ENCODE measurements at places on chromosomes 5 and 9. TPM values are rescaled to one million over a fixed set of nuclear protein-coding genes. Genes with fewer than 3 reads are reported as not detected.

DNA sequence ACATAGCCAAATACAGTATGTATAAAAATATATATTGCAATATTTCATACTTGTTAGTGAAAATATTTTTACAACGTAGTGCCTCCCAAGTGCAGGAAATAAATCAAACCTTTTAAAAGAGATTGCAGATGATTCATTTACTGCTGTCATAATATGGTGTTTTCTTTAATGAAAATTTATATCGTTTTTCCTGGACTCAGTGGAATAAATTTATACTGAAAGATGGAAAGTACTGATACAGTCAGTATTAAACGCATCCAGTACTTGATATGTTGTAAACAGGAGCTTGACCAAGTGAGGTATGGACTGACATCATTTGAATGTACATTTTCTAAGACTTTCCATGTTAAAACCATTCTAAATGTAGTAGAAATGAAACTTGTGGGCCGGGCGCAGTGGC, 143.4 kb upstream of the ZNF608 start:
- no peak for DNase-seq
- peaks cover 4% of the 10 kb centered on the region for H3K36me3 ChIP-seq
- H3K4me3 ChIP-seq: no peak overlapping the region
- H3K4me1 ChIP-seq: peaks cover 9% of the 10 kb centered on the region
- H3K27me3 ChIP-seq: no peaks in the 10 kb centered on the region

GRCh38 chr5:9534881-9535517, 10.9 kb downstream of the SEMA5A start:
- H3K4me1 ChIP-seq: peaks cover 5% of the 10 kb centered on the region
- no peaks in the 10 kb centered on the region for H3K27me3 ChIP-seq
- no peak overlapping the region for H3K4me3 ChIP-seq
- H3K36me3 ChIP-seq: no peaks in the 10 kb centered on the region
- DNase-seq: no peak

SLC46A2 gene
- total RNA-seq: not detected

IFNE gene
- total RNA-seq: not detected

- no peaks in the 10 kb centered on the region for H3K27me3 ChIP-seq
- peaks cover 2% of the 10 kb centered on the region for H3K36me3 ChIP-seq
- H3K4me3 ChIP-seq: no peak overlapping the region
- no peak overlapping the region for H3K27ac ChIP-seq
These were observed 161.9 kb downstream of the ALDH1A1 start for GRCh38 chr9:72790989-72791388.

DNA sequence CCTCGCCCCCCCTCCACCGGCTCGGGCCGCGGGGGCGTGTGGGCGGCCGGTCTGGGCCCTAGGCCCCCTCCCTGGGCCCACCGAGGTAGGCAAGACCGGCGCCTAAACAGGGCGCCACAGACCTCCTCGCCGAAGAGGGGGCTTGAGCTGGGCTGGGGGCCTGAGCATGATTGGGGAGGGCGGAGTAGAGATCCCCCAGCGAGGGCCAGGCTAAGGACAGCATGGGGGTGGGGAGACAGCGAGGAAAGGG, 108.9 kb downstream of the PSD2 start:
- H3K27me3 ChIP-seq: peaks cover 46% of the 10 kb centered on the region
- no peak overlapping the region for H3K27ac ChIP-seq
- no peaks in the 10 kb centered on the region for H3K4me1 ChIP-seq
- DNase-seq: no peak

DNA sequence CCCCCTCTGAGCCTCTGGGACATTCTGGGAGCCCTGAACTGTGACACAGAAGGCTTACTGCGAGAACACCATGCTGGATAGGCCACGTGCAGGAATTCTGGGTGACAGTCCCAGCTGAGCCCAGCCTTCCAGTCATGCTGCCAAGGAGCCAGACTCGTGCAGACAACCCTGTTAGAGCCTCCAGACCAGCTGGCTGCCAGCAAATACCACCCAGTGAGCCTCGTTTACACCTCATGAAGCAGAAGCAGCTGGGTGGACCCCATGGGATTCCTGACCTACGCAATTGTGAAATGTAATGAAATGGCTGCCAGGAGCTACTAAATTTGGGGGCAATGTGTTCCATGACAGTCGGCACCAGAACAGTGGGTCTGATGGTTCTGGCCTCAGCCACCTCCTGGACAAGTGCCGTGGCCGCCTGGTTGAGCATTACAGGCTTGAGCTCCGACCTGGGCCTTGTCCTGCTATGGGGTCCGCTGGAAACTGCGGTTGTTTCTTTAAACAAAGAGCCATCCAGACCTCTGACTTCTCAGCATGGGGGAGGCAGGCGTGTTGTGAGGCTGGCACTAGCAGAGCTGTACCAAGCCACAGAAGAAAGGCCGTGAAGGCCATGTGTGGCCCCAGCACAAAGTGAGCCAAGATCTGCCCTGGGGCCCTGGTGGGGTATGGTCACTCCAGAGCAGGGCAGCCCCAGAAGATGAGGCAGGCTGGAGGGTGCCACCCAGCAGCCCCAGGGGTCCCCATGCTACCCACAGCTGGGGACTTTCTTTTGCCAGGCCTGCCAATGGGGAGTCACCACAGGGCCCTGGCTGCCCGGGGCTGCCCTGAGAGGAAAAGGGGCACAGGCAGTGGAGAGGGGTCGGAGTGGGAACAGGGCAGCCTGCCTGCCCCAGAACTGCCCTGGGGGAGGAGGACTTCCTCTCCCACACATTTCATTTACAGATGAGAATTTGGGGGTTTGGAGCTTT, 19.3 kb upstream of the RXRA start:
- H3K27ac ChIP-seq: no peak overlapping the region
- H3K4me1 ChIP-seq: no peaks in the 10 kb centered on the region
- no peak for DNase-seq
- H3K36me3 ChIP-seq: no peaks in the 10 kb centered on the region

SLC6A7 gene
- total RNA-seq: not detected

- H3K27ac ChIP-seq: no peak overlapping the region
- H3K4me1 ChIP-seq: no peaks in the 10 kb centered on the region
- no peak overlapping the region for H3K4me3 ChIP-seq
- H3K27me3 ChIP-seq: no peaks in the 10 kb centered on the region
These were observed 28.1 kb downstream of the NIPBL start for GRCh38 chr5:36904677-36905076.

LCN9 gene
- total RNA-seq: 0.72 TPM

DNA sequence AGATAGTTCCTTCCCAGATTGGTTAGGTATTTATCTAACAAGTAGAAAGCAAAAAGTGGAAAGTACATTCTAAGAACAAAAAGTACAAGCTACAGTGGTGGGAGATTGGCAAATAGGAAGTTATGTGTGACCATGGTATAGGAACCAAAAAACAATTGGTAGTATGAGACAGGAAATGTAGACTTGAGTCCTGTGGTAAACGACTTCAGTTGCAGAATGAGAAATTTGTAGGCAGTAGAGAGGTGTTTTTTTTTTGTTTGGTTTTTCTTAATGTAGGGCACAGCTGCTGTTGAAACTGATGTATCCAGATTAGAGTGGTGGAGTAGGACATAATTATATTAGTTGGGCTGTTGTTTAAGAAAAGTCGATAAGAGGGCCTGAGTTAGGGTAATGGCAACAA, 72.0 kb downstream of the CCNH start:
- H3K36me3 ChIP-seq: peaks cover 34% of the 10 kb centered on the region
- DNase-seq: no peak
- no peaks in the 10 kb centered on the region for H3K4me1 ChIP-seq
- no peak overlapping the region for H3K27ac ChIP-seq
- H3K27me3 ChIP-seq: no peaks in the 10 kb centered on the region

GRCh38 chr9:35074141-35074540, 1.7 kb upstream of the VCP start:
- peaks cover 68% of the 10 kb centered on the region for H3K36me3 ChIP-seq
- DNase-seq: no peak
- H3K27ac ChIP-seq: no peak overlapping the region
- no peaks in the 10 kb centered on the region for H3K27me3 ChIP-seq
- peaks cover 7% of the 10 kb centered on the region for H3K4me1 ChIP-seq

DNA sequence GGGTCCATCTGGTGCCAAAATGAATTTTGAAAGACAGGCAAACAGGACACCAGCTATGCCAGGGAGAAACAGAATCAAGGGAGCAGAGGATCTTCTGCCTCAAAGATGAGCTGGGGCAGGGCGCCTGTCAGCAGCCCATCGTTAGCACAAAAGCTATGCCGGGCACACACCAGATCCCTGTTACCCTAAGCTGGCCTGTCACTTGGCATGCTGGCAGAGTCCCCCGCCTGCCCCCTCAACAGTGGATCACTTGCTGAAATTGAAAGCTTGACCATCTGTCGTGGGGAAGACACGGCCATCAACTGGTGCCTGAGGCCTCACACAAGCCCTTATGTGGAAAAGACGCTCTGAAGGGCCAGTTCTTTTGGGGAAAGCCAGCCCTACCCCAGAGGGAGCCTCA, 256.4 kb downstream of the EBF1 start:
- no peak overlapping the region for H3K4me3 ChIP-seq
- no peaks in the 10 kb centered on the region for H3K27me3 ChIP-seq
- no peaks in the 10 kb centered on the region for H3K36me3 ChIP-seq
- no peaks in the 10 kb centered on the region for H3K4me1 ChIP-seq
- H3K27ac ChIP-seq: no peak overlapping the region

PSMD5 gene
- total RNA-seq: 64.9 TPM

SEMA5A gene
- total RNA-seq: 4.3 TPM

All from H9 (cell line).